ENCODE measurements at places on chromosomes 2 and 18. TPM values are rescaled to one million over a fixed set of nuclear protein-coding genes. Genes with fewer than 3 reads are reported as not detected.
A peak's percentile ranks its signal among the peaks of the same experiment; 100 is the strongest.

Gene TCF23
- total RNA-seq, result not detected

Gene CAPN14
- not detected for total RNA-seq

Gene KIF1A
- not detected for total RNA-seq

Gene C2orf66
- not detected for total RNA-seq

Gene REG3A
- total RNA-seq, result 2.8 TPM

Gene GNAL
- total RNA-seq, result 4.2 TPM

Gene LYG2
- not detected for total RNA-seq

Gene DYSF
- 15.2 TPM for total RNA-seq

GRCh38 chr2:46150445-46150955, 146.7 kb upstream of the EPAS1 start:
- no peaks in the 10 kb centered on the region for H3K27me3 ChIP-seq
- H3K4me1 ChIP-seq, result no peaks in the 10 kb centered on the region
- H3K4me3 ChIP-seq, result no peak overlapping the region
- no peak for DNase-seq
- H3K27ac ChIP-seq, result no peak overlapping the region

- H3K4me3 ChIP-seq, result no peak overlapping the region
- no peak overlapping the region for H3K27ac ChIP-seq
- no peak for DNase-seq
- no peaks in the 10 kb centered on the region for H3K36me3 ChIP-seq
- no peaks in the 10 kb centered on the region for H3K4me1 ChIP-seq
- no peaks in the 10 kb centered on the region for H3K27me3 ChIP-seq
Measured at GRCh38 chr2:16774091-16774490, 108.5 kb upstream of the CYRIA start.

- peak overlapping the region; percentile 95 for H3K4me3 ChIP-seq
- H3K4me1 ChIP-seq, result peaks cover 52% of the 10 kb centered on the region
- no peak for DNase-seq
- H3K36me3 ChIP-seq, result no peaks in the 10 kb centered on the region
- H3K27ac ChIP-seq, result peak overlapping the region; percentile 70
Measured at GRCh38 chr2:203021991-203022390, 7.3 kb downstream of the NBEAL1 start.

- H3K4me1 ChIP-seq, result peaks cover under 1% of the 10 kb centered on the region
- H3K4me3 ChIP-seq, result no peak overlapping the region
- H3K36me3 ChIP-seq, result no peaks in the 10 kb centered on the region
- no peaks in the 10 kb centered on the region for H3K27me3 ChIP-seq
Measured at GRCh38 chr2:144948205-144948855, 428.4 kb upstream of the ZEB2 start.

GRCh38 chr18:47209171-47209570, 33.0 kb upstream of the IER3IP1 start:
- H3K36me3 ChIP-seq, result no peaks in the 10 kb centered on the region
- no peaks in the 10 kb centered on the region for H3K27me3 ChIP-seq
- DNase-seq, result no peak
- H3K4me1 ChIP-seq, result no peaks in the 10 kb centered on the region

DNA sequence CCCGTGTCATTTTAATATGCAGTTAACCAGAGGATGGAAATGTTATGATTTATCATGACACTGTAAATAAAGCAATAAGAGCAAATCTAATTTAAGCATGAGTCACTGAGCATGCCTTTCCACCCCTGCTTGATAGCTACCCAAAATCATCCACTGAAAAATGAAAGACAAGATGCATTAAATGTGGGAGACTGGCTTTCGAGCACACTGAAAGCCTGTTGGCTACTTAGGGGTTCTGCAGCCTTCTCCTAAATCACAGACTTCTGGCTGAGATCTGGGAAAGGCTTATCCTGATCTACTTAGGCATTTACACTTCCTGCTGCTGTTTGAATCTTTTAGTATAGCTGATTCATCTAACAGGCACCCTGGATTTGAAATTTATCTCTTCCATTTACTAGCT, 778.3 kb upstream of the CDH7 start:
- H3K27ac ChIP-seq, result no peak overlapping the region
- DNase-seq, result no peak
- H3K36me3 ChIP-seq, result no peaks in the 10 kb centered on the region
- H3K27me3 ChIP-seq, result no peaks in the 10 kb centered on the region

DNA sequence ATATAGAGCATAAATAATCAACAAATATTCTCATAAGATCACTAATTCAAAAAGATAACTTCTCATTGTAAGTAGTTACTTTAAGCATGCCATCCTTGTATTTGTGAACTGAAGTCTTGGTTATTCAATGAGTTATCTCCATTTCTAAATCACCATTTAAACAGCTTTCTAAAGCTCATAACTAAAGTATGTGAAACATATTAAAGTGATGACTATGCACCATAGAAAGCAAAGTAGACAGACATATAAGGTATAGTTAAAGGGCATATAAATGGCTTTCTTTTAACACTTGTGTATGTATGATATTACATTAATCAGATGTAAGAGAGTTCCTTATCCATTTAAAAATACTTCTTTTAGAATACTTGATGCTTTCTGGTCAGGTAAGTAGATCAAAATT, 83.5 kb downstream of the IKZF2 start:
- no peaks in the 10 kb centered on the region for H3K36me3 ChIP-seq
- H3K27me3 ChIP-seq, result no peaks in the 10 kb centered on the region
- no peak overlapping the region for H3K27ac ChIP-seq
- H3K4me3 ChIP-seq, result no peak overlapping the region
- no peak for DNase-seq
- peaks cover 2% of the 10 kb centered on the region for H3K4me1 ChIP-seq

- H3K27me3 ChIP-seq, result no peaks in the 10 kb centered on the region
- H3K4me3 ChIP-seq, result no peak overlapping the region
- H3K27ac ChIP-seq, result no peak overlapping the region
- DNase-seq, result no peak
- no peaks in the 10 kb centered on the region for H3K4me1 ChIP-seq
- H3K36me3 ChIP-seq, result no peaks in the 10 kb centered on the region
Measured at GRCh38 chr2:4090668-4091630, 387.6 kb downstream of the DCDC2C start.

DNA sequence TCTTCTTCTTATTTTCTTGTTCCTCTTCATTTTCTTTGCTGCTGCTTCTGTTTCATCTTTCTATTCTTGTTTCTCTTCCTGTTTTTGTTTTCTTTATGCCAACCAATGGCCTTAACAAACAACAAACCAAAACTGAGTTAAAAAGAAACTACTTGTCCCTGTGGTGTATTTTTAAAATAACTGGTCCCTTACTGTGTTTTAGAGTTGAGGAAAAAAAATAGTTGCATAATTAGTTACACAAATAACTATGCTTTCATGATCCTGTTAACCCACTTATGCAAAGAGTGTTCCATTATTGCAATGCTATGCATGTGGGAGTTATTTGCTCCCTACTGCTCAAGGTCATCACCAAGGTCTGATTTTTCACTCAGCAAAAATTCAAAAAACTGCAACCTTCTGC, 39.5 kb upstream of the IMP4 start:
- H3K27me3 ChIP-seq, result no peaks in the 10 kb centered on the region
- no peak overlapping the region for H3K27ac ChIP-seq
- DNase-seq, result no peak
- H3K4me3 ChIP-seq, result no peak overlapping the region

DNA sequence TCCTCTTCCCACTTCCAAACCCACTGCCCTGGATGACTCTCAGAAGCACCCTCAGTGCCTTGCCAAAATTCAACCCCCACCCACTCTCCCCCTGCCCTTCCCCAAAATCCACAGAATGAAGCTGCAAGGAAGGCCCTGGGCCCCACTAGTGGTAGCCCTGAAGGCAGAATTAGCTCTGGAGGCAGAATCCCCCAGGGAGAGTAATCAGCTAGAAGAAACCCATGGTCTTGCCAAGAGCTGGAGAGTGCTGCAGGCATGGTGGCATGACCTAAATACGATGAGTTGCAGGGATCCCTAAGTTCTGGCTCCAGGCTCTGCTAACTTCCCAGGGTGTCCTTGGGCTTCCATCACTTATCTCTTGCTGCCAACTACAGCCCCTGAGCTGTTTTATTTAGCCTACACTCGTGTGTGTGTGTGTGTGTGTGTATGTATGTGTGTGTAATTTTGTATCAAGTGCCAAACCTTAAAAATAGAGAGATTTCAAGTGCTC, 7.9 kb downstream of the GAD1 start:
- peaks cover 9% of the 10 kb centered on the region for H3K27me3 ChIP-seq
- DNase-seq, result no peak
- H3K36me3 ChIP-seq, result no peaks in the 10 kb centered on the region
- H3K27ac ChIP-seq, result no peak overlapping the region
- H3K4me1 ChIP-seq, result peaks cover 41% of the 10 kb centered on the region

DNA sequence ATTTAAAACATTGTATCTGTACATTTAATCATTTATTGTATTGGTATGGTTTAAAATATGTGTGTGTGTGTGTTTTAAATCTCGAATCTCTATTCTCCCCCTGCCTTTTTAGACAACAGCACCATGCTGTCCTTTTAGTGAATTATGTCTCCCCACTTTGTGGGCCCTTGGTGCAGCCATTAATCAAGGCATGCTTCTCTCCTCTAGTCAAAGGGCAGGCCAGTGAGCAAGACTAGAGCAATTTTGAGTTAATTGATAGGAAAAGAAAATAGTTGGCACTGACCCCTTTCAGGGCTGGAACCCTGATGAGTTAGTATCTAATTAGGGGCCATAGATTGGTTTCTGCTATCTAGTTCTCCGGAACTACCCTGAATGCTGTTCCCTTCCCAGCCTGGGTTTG, 111.0 kb downstream of the MAIP1 start:
- H3K36me3 ChIP-seq, result no peaks in the 10 kb centered on the region
- no peaks in the 10 kb centered on the region for H3K27me3 ChIP-seq
- DNase-seq, result no peak
- H3K4me1 ChIP-seq, result no peaks in the 10 kb centered on the region
- no peak overlapping the region for H3K4me3 ChIP-seq
- H3K27ac ChIP-seq, result no peak overlapping the region

DNA sequence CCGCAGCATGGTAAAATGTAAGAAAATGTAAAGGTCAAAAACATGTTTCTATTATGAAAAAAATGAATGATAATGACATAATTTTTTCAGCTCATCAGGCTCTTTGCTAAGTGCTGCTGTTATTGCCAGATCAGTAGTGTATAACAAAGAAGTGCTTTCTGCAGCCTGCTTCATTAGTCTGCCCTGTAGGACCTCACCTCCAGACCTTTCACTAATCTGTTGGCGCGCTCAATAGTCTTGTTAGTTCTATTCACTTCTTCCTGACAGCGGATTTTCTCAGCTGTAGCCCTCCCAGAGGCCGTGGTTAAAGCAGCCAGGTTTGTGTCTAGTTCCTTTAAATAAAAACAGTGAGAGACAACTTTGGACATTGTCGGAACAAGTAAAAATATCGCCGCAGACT, 97.7 kb downstream of the CDCA7 start:
- H3K27ac ChIP-seq, result no peak overlapping the region
- no peaks in the 10 kb centered on the region for H3K27me3 ChIP-seq
- no peaks in the 10 kb centered on the region for H3K4me1 ChIP-seq
- H3K4me3 ChIP-seq, result no peak overlapping the region
- no peaks in the 10 kb centered on the region for H3K36me3 ChIP-seq

DNA sequence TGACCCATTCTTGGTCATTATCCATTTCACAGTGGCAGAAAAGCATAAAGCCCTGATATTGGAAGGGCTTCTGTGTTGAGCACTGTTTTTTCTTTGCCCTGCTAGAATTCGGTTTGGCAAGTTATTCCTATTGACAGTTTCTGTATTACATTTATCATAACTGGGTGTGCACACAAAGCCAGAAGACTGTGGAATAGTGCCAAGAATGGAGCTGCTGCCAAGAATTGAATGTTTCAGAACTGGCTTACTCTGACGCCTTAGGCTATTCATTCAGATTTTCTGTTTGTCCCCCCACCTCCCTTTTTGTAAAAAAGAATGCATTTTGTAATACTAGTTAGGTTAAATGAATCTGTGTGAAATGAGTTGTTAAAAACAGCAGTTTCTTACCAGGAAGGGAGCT, 12.7 kb downstream of the KDM3A start:
- H3K27ac ChIP-seq, result no peak overlapping the region
- DNase-seq, result peak; percentile 20

GRCh38 chr2:232421189-232421785, 14.6 kb downstream of the ALPG start:
- no peak overlapping the region for H3K4me3 ChIP-seq
- no peak for DNase-seq
- peaks cover 5% of the 10 kb centered on the region for H3K27me3 ChIP-seq
- H3K27ac ChIP-seq, result no peak overlapping the region
- no peaks in the 10 kb centered on the region for H3K36me3 ChIP-seq

Data from thoracic aorta (tissue), 2 donors.